Foreskin melanocyte (primary cell): ENCODE measurements at places on chromosomes 13 and 19.
A peak's percentile ranks its signal among the peaks of the same experiment; 100 is the strongest.

- peak; percentile 86 for DNase-seq
Observed at GRCh38 chr13:97967948-97968347, 14.5 kb downstream of the IPO5 start.

DNA sequence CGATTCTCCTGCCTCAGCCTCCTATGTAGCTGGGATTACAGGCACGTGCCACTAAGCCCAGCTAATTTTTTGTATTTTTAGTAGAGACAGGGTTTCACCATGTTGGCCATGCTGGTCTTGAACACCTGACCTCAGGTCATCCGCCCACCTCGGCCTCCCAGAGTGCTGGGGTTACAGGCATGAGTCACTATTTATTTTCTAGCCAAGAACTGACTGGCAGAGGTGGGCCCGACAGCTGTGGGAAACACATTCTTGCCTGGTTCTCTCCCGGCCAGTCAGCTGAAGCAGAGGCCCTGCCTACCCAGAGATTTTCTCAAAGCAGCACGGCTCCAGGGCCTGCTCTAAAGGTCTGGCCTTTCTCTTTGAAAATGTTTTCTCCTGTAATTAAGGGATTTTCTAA, 108.0 kb downstream of the KCTD15 start:
- DNase-seq, result no peak

GRCh38 chr13:95494082-95494681, 58.3 kb upstream of the CLDN10 start:
- peak; percentile 61 for DNase-seq

DNA sequence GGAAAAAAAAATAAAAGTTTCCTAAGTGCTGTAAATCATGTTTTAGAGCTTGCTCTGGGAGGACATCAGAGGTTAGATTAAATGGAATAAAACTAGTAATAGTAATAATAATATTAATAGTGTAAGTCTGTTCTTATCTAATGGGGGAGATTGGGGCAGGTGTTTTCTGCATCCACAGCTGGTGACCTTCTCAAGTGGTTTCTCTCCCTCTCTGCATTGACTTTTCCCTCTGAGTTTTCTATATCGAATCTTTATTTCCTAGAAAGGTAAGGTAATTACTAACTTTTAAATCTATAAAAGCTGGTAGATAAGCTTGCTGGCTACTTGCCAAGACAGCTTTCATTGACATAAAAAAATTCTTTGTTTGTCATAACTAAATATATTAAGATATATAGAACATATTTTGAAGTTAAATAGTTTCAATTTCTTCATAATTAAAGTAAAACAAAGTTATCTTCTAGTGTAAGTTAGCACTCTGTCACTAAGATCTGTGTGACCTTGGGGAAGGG, 49.6 kb upstream of the DIAPH3 start:
- DNase-seq, result no peak

DNA sequence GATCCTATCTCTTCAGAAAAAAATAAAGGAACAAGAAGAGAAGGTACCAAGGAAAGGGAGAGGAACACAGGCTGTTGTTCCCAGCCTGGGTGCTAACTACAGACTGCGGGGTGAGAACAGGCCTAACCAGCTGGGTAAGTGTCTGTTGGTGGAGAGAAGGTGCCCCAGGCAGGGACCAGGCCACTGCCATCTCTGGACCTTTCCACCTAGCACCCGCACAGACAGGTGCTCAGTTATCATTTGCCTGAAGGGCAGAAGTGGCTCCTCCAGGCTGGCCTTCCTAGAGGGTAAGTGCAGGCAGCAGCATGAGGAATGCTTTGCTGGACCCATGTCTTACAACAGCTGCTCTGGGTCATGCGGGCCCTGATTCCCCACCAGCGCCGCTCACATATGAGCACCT, 10.1 kb downstream of the DNMT1 start:
- DNase-seq, result no peak

- DNase-seq, result no peak
Observed at GRCh38 chr13:99118179-99118578, 82.5 kb upstream of the UBAC2 start.

GRCh38 chr13:29575098-29575497, 20.4 kb downstream of the SLC7A1 start:
- DNase-seq, result no peak

- no peak for DNase-seq
Observed at GRCh38 chr19:22545751-22546150, 88.4 kb upstream of the ZNF492 start.

- DNase-seq, result no peak
Observed at GRCh38 chr13:46662690-46663089, 109.7 kb downstream of the LRCH1 start.

GRCh38 chr13:43271152-43271551, 247.8 kb downstream of the DNAJC15 start:
- DNase-seq, result no peak

DNA sequence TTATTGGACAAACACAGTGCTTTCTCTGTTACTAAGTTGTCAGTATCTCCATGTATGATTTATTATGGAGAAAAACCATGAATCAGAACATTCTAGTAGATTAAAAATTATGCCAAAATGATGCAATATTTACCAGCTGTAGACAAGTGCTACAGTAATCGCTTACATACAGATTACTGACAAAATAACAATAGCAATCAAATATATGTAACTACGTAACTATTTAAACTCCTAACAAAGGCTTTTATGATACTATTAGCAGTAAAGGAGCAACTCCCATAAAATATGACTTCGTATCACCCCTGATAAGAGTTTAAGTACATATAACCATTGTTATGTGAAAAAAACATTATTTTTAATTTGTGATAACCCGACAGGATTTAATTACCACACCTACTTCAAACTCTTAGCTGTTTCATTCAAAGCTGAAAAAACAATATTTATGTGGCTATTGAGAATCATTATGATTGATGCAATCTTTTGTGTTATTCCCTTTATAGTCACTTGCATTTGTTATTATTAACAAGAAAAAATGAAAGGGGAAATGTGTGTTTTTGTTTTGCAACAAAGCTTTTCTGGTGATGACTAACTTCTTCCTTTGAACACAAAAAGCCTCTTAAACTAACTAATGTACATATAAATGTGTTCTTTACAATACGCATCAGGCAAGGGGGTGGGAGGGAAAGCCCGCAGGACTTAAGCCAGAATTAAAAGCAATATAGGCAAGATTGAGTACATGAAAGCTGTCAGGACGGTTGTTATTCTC, 147.4 kb downstream of the ABCC4 start:
- DNase-seq, result no peak

DNA sequence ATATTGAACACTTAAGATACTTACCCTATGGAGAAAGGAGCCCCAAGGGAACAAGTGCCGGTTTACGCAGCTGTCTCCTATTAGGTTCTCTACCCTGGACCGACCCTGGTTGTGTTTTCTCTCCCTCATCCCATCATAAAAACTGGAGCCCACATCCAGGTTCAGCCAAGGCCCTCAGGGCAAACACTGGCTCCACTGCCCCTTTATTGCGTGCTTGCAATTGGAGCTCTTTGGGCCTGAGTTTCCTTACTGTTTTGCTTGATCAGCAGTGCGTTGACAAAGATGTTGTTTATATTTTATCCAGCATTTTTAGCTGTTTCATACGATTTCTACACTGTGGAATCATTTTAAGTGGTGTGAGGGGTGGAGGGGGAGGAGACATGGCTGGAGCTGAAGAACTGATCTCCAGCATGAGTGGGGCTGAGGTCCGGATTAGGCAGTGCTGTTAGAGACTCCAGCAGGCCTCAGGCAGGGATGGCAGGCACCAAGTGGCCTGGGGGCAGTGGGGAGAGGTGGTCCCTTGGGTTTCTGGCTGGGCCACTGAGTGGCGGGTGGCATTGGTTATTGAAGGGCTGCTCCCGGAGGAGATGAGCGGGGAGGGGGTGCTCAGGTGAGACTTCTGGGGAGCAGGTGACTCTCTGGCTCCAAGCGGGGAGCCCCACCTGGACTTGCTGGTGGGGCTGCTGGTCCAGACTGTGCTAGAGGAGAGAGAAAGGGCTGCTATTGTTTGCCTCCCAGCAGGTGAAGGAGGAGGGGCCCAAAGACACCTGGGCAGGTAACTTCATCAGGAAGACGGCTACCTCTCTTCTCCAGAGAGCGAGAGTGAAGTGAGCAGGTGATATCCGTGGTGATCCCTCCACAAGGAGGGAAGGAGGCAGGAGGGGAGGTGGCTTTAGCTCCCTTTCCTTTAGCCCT, 62.4 kb upstream of the RNF113B start:
- DNase-seq, result no peak

DNA sequence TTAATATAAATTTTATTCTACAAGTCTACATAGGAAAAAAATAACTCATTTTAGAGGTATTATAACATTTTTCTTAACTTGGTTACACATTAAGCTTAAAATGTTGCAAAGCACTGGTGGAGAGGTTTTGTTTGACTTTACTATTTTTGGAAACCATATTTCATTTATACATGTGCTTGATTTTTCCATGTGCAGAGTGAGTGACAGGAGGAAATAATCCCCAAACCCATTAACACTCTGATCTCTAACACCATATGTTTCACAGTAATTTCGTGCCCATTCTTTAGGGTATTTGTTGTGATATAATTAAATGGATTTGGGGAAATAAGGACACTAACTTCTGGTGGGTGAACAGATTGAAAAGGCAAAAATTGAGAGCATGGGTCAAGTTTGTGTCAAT, 2124.4 kb upstream of the PCDH20 start:
- DNase-seq, result no peak

- no peak for DNase-seq
Observed at GRCh38 chr13:111555903-111556302, 235.5 kb downstream of the TEX29 start.

DNA sequence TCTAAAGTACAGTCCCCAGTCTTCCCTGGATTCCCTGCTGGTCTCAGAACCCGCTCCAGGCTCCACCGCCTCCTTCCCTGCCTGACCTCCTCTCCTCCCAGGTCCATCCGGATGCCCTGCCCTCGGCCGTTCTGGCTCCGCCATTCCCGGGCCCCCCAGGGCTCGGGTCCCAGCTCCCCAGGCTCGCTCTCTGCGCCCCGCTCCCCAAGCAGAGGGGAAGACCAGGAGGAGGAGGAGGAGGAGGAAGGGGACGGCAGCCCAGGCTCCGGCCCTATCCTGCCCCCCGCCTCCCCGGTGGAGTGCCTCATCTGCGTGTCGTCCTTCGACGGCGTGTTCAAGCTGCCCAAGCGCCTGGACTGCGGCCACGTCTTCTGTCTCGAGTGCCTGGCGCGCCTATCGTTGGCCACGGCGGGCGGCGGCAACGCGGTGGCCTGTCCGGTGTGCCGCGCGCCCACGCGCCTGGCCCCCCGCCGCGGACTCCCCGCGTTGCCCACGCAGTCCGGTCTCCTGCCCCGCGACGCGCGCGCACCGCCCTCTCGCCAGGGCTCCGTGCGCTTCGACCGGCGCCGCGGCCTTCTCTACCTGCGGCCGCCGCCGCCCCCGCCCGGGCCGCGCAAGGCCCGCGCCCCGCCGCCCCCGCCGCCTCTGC, 647 bp downstream of the RNF225 start:
- no peak for DNase-seq

- DNase-seq, result no peak
Observed at GRCh38 chr19:570937-571565, 1.3 kb upstream of the BSG start.

DNA sequence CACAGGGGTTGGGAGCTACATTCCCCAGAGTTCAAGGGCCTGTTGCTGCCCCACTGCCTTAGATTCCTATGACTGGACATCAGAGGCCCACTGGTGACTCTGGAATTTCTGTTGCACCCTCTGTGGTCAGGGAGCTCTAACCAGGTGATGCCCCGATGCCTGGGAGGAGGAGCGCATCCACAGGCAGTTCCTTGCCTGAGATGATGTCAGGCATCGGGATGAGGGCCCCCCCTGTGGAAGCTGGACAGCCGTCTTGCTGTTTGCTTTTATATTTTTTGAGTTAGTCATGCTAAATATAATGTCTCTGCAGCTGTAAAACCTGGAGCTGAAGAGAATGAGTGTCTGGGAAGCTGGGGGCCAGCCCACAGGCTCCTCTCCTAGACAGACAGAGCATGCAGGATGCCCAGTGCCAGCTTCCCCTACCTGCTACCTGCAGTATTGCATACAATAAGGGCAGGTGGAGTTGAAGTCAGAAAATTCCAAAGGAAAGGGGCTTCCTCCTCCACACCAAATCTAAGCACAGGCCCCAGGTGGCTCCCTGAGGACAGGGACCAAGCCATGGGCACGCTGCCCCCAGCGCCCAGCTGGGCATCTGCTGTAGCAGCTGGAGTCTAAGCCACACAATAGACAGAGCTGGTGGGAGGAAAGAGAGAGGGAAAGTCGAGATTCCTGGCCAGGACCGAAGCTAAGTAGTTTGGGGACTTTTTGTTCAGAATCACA, 16.2 kb downstream of the COL4A2 start:
- no peak for DNase-seq

GRCh38 chr13:37127691-37128241, 22.3 kb upstream of the CSNK1A1L start:
- DNase-seq, result peak; percentile 44

GRCh38 chr19:44552324-44552723, 22.8 kb upstream of the CEACAM20 start:
- DNase-seq, result no peak

DNA sequence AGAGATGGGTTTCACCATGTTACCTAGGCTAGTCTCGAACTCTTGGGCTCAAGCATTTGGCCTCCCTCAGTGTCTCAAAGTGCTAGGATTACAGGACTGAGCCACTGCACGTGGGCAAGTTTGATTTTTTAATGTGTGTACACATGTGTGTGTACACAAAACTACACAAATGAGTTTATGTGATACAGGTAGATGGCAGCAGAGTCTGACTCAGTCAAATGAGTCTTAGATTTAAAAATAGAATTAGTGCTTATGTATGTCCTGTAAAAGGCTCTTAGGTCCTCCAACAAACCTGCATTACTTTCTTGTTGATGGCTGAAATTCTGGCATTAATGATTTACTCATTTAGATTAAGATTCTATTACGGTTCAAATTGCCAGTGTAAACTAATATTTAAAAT, 293.7 kb downstream of the PCDH17 start:
- DNase-seq, result no peak

GRCh38 chr13:28528848-28529247, 33.9 kb upstream of the FLT1 start:
- no peak for DNase-seq

GRCh38 chr13:52744842-52745375, 5.3 kb upstream of the CNMD start:
- no peak for DNase-seq

DNA sequence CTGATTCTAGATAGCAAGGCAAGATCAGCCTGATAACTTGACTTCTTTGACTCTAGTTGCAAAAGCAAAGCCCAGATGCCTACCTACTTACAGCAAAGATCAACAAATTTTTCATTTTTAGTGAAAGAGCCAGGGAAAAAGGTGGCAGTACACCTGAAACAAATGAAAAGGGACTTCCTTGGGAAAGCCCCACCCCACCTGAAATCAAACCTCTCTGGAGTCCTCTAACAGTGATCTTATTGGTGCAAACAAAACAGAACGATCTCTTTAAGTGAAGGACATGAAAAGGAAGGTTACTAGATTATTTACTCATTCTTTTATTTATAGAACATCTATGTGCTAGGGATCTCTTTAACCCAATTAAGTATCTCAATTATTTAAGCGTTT, 507 bp upstream of the LCP1 start:
- DNase-seq, result no peak

- no peak for DNase-seq
Observed at GRCh38 chr19:18137657-18138339, 15.2 kb upstream of the PIK3R2 start.
